ENCODE measurements at places on chromosomes 3 and 15.
A peak's percentile ranks its signal among the peaks of the same experiment; 100 is the strongest.

DNA sequence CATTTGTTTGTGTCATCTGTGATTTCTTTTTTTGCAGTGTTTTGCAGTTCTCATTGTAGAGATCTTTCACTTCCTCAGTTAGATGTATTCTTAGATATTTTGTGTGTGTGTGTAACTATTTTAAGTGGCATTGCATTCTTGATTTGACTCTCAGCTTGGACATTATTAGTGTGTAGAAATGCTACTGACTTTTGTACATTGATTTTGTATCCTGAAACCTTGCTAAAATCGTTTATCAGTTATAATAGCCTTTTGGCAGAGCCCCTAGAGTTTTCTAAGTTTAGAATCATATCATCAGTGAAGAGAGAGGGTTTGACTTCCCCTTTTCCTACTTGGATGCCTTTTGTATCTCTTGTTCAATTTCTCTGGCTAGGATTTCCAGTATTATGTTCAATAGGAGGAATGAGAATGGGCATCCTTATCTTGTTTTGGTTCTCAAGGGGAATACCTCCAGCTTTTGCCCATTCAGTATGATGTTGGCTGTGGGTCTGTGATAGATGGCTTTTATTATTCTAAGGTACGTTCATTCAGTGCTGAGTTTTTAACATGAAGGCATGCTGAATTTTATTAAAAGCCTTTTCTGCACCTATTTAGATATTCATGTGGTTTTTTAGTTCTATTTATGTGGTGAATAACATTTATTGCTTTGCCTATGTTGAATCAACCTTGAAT, 211.7 kb downstream of the MBNL1 start:
- DNase-seq: no peak

GRCh38 chr15:79844221-79844620, 52.6 kb downstream of the MTHFS start:
- DNase-seq: no peak

GRCh38 chr3:149726716-149727407, 25.4 kb downstream of the COMMD2 start:
- DNase-seq: peak; percentile 4

GRCh38 chr3:56980798-56981390, 79.6 kb upstream of the SPATA12 start:
- peak; percentile 96 for DNase-seq

Measured in EL (cell line).